Foreskin keratinocyte (primary cell): ENCODE measurements at places on chromosomes 7 and 10. TPM values are rescaled to one million over a fixed set of nuclear protein-coding genes. Genes with fewer than 3 reads are reported as not detected.

CHCHD3 gene
- 43.7 and 54.5 TPM in 2 replicates for polyA plus RNA-seq

ANKRD22 gene
- 0.18 and 0.23 TPM in 2 replicates for polyA plus RNA-seq

TMEM273 gene
- not detected in 2 replicates for polyA plus RNA-seq

GTF2IRD2 gene
- 4.4 and 5.0 TPM in 2 replicates for polyA plus RNA-seq

SRI gene
- 211 and 231 TPM in 2 replicates for polyA plus RNA-seq

COBL gene
- polyA plus RNA-seq = 0.21 and 0.66 TPM in 2 replicates

CCDC201 gene
- polyA plus RNA-seq = not detected in 2 replicates

FXYD4 gene
- not detected in 2 replicates for polyA plus RNA-seq

CRHR2 gene
- polyA plus RNA-seq = not detected in 2 replicates

MCM10 gene
- 6.6 and 9.4 TPM in 2 replicates for polyA plus RNA-seq

SPACDR gene
- polyA plus RNA-seq = 0.77 and 1.1 TPM in 2 replicates

HNRNPH3 gene
- 175 and 222 TPM in 2 replicates for polyA plus RNA-seq
